ENCODE measurements at places on chromosomes 3 and 15.

GRCh38 chr15:62118520-62119226 lies 46.4 kb downstream of the C2CD4B start:
- no peak for DNase-seq

DNA sequence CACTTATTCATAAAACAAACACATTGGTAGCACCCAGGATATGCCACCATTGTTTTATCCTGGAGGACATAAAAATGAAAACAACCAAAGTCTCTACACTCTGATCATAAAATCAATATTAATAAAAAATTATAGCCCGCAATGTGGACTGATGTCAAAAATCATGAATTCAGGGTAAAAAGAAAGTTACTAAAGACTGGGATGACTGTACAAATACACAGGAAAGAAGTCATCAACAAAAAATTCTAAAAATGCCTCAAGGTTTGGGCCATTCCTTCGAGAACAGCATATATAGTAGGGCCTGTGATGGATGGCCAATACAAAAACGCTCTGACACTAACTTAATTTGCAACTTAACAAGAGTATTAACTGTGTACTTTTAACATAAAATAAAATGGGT lies 76.8 kb downstream of the THBS1 start:
- DNase-seq = no peak

DNA sequence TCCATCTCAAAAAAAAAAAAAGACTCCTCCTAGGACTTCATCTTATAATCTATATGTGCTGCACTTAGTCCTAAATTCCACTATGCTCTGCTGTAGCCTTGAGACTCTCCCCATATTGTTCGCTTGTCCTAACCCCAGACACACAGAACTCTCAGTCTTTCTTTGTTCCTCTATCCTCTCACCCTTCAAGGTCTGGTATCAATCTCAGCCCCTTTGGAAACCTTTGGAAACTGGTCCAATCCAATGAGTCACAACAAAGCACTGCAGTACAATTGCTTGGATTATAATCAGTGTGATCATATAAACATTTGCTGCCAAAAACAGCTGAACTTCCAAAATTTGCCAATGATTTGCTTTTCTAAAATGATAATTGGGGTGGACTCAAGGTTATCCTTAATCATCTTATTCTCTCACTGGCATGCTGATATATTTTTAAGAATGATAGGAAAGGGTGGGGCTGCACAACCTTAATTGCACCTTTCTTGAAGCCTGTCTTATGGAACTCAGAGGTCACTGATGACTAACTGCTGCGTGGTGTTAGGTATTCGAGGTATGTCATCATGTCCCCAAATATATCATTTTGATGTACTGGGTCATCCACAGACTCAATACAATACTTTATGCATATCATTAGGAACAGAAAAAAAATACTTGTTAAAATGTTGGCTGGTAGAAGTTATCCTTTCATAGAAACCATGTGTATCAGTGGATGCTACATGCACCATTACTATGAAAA lies 756.7 kb downstream of the NR2F2 start:
- DNase-seq = no peak

GRCh38 chr3:188321258-188321657 lies 167.3 kb downstream of the LPP start:
- no peak for DNase-seq

GRCh38 chr15:56839641-56840040 lies 78.8 kb upstream of the TCF12 start:
- no peak for DNase-seq

- DNase-seq = no peak
These were observed 993 bp upstream of the ISL2 start for GRCh38 chr15:76335307-76336253.

- DNase-seq = no peak
These were observed 45.0 kb downstream of the EHHADH start for GRCh38 chr3:185208823-185209222.

DNA sequence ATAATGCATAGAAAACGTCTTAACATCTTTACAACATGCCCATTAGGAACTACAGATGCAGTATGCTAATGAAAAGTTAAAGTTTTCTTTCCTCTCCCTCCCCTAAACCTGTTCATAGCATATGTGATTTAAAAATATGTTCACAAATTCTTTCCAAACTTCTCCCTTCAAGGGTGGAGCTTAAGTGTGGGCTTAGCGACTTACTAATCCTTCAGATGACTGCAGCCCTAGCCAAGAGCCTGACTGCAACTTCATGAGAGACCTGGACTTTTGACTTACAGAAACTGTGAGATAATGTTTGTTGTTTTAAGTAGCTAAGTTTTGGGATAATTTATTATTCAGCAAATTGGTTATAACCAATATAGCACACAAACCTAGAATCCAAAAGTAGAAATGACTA lies 22.0 kb upstream of the ANXA2 start:
- DNase-seq = no peak

DNA sequence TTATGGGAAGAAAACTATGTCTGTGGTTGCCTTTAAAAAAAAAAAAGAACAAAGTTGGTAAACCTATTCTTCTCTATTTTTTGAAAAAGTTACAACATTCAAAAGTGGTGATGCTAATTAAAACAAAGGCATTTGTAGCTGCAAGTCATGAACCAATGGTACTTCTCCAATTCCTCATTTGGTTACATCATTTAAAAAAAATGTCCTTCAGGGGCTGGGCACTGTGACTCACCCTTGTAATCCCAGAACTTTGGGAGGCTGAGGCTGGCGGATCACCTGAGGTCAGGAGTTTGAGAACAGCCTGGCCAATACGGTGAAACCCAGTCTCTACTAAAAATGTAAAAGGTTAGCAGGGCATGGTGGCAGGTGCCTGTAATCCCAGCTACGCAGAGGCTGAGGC lies 574.6 kb downstream of the VGLL3 start:
- no peak for DNase-seq

DNA sequence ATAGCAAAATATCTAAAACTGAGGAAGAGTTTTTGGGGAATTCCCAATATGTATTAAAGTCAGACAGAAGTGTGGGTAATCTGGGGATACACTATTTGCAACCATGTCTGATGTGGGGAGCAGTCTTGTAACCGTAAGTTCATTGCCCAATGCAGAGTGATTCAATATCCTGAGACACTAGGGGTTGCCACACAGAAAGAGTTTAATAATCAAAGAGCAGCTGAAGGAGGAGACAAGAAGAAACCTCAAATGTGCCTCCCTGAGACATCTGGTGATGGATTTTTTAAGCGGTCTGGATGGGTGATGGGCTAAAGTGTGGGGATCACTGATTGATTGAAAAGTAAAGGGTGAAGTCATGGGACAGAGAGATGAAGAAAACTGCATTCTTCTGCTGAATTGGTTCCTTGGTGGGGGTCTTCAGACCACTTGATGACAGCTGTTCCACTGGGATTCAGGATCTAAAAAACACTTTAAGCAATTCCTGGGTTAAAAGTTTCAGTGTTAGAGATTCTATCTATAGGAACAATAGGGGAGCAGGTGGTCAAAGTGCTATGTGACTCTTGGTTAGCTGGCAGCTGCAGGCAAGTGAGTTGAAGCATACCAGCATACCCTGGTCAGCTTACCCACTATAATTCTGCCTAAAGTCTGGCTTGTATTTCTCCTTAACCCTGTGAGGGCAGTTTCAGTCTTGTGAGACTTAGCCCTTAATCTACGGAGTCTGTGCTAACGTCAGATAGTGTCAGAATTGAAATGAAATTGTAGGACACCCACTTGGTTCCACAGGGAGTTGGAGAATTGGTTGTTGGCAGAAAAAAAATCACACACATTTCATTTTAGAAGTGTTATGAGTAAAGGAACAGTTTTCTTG lies 425.9 kb upstream of the TGFBR2 start:
- DNase-seq = no peak

Data from stimulated activated CD4-positive, alpha-beta T cell treated with anti-CD3 and anti-CD28 coated beads, Interleukin-12 subunit alpha, Interleukin-12 subunit beta, amount 100 ng/mL, for 48 hours (primary cell).